Large intestine (tissue), 12 donors: ENCODE measurements at places on chromosomes 3 and 15.

DNA sequence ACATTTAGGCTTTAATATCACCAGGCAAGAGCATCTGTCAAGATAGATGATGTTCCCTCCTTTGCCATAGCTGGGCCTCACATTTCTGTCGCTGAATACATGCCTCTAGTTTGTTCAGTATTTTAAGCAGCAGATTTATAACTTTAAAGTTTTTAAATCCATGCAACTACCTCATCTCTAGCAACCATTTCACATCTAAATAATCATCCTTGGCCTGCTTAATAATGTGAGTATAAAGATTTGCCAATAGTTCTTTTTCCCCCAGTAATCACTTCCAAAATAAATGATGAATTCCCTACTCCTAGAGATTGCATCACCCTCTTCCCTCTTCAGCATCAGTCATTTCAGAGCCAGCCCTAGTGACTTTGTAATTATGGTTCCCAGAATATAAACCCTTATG lies 36.2 kb upstream of the FILIP1L start:
- DNase-seq, result no peak

DNA sequence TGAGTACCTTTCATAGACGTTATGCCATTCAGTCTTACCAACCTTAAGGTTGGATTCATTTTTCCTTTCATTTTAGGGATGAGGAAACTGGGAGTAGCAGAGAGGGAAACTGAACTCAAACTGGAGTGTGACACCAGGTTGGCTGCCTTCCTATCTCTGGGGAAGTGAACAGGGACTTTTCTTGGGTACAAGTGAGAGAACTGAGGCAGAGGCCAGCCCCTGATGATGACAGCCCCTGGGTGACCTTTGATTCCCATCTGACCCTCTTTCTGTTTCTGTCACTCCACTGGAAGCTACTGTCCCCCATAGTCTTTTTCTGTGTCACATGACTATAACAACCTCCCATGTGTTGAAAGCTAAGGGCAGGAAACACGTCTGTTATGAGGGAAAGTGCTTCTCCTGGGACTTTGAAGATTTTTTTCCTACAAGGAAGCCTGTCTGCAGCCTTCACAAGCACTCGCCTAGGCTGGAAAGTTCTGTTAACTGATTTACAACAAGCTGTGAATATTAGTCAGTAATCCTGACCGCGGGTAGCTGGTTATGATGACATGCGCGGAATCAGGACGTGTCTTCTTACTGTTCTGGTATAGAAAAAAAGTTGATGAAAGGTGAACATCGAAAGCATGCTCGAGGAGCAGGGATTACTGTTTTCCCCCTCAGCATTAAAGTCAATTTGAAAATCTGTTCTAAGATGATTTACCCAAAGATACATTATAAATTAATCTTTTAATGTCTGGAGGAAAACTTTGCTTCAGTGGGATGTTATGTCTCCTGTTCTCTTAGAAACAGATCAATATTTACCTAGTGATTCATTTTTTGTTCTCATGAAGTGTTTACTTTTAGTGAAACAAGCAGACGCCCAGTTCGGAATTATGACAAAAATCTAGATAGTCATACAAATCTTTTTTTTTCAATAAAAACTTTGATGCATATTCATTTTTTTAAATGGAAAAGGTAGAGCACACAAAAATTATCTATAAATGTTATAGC lies 31.5 kb downstream of the ABHD2 start:
- peak; percentile 69 for DNase-seq

DNA sequence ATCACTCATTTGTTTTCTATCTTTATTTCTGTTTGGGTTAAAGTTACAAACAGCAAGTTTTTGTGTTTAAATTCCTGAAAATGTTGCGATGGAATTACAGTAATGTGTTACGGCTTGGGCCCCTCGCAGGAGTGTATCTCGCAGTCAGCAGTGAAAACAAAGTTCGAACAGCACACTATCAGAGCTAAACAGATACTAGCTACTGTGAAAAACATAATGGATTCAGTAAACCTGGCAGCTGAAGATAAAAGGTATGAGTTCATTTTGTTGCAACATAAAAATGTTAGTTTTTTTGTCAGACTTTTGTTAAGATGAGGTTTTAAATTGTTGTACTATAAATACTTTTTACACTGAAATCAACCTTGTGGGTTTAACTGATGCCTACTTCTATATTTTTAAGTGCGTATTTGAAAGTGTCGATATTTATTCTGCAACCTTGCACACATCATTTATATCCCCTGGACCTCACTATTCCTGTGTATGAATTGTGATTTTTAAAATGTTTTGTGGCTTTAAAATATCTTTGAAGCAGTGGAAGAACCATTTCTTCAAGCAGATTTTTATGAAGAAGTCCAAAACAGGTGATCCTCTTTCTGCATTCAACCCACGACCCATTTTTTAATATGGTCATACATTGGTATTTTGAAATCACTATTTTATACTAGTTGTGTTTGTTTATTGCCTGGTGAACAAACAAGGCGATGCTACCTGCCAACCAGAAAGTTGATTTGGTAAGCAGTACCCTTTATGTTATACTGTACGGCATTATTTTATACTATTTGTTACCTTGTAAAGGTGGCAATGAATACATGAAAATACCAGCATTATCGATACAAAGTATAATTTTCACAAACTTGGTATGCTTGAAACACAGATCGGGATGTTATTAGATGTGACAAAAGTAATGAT lies 27.8 kb downstream of the MFN1 start:
- no peak for DNase-seq

- no peak for DNase-seq
These were observed 103.3 kb downstream of the IL1RAP start for GRCh38 chr3:190617185-190617584.

GRCh38 chr15:81766829-81767475 lies 278.9 kb downstream of the MEX3B start:
- no peak for DNase-seq

DNA sequence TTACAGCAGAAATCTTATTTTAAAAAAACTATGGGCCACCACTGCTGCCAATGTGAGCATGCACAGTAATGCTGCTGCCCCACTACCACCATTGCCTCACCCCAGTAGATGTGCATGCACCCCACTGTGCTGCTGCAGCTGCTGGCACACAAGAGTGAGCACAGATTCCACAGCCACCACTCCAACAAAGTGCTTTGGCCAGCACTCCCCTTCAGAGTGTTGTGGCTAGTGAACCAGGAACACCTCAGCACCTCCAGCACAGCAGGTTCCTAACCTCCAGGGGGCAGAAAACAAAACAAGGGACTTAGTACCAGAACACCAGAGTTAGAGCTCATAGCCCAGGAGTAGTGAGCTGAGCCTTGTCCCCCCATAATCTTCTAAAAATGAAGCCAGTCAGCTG lies 629.6 kb downstream of the PYDC2 start:
- DNase-seq, result no peak

GRCh38 chr3:16841904-16842271 lies 42.9 kb upstream of the PLCL2 start:
- DNase-seq, result no peak

DNA sequence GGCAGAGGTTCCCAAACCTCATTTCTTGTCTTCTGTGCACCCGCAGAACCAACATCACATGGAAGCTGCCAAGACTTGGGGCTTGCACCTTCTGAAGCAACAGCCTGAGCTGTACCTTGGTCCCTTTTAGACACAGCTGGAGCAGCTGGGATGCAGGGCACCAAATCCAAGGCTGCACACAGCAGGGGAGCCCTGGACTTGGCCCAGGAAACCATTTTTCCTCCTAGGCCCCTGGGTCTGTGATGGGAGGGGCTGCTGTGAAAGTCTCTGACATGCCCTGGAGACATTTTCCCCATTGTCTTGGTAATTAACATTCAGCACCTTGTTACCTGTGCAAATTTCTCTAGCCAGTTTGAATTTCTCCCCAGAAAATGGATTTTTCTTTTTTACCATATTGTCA lies 33.6 kb upstream of the TMEM45A start:
- DNase-seq, result no peak

DNA sequence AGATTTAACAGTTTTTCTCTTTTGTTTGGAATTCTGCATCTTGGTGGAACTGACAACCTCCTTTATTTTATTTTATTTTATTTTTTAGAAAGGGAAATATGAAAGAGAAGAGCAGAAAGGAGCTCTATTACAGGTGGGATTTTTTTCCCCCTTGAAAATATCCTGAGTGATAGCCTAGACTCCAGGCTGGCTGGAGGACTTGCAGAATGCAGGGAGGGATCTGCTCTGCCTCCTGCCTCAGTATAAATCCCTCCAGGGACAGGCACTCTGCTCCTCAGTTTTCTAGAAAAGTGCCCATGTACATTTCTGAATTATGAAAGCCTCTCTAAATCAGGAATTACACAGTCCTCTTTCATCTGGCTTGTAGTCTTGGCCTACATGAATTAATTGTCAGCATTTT lies 173.7 kb downstream of the TMEM108 start:
- no peak for DNase-seq

- DNase-seq, result no peak
These were observed 577.8 kb downstream of the PYDC2 start for GRCh38 chr3:192038726-192039125.

DNA sequence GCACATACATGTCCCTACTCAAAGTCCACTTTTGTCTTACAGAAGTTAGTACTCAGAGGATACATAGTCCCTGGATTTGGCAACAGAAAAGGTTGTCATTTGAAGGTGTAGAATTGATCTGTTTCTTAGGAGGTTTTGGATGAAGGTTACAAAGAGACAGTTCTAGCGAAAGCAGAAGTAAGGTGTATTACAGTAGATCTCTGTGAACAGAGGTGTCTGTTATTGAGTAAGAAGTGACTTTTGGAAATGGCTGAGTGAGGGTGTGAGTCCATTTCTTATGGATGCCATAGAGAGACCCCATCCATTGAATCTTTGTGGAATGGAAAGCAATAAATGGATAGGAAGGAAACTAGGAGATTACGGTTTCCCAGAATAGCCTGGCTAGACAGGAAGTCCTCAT lies 5.6 kb downstream of the ZNF662 start:
- DNase-seq, result no peak

- DNase-seq, result no peak
These were observed 71.3 kb downstream of the CNTN6 start for GRCh38 chr3:1164101-1164500.

DNA sequence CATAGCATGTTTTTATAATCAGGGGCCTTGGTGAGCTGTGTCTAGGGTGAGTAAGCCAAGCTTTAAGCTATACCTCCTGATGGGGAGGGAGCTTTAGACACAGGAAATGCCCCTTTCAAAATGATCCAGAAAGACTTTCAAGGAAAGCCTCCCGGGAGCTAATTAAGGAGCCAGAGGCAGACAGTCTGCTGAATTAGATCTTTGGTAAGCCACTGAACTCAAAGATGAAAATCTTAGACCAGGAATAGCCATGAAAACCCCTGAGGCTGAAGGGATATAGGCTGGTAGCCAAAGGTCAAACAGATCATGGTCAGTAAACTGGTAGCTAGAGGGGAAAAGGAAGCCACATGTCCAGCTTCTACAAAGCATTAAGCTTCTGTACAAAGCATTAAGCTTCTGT lies 42.7 kb upstream of the GAP43 start:
- DNase-seq, result no peak

DNA sequence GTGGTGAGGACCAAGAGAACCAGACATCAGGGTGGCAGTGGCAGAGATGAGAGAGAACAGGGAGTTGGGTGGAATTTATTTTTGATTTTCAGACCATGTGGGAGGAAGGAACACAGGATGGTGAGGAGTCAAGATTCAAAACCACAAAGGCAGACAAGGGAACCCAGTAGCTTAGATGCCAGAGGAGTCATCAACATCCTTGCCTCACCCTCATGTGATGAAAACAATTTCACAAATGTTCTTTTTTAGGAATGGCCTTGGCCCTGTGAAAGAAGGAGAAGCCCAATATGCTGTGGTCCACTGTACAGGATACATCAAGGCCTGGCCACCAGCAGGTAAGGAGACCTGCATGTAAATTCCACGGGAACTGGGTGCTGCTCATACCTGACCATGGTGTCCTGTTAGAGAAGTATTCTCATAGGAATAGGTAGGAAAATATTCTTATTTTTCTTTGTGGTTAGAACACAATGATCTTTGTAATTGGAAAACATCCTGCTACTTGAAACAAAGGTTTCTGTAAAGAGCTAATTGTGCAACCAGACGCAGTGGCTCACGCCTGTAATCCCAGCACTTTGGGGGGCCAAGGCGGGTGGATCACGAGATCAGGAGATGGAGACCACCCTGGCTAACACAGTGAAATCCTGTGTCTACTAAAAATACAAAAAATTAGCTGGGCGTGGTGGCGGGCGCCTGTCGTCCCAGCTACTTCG lies 110.0 kb downstream of the ARNT2 start:
- no peak for DNase-seq

GRCh38 chr15:62545467-62546227 lies 380.6 kb upstream of the C2CD4B start:
- no peak for DNase-seq

GRCh38 chr3:182370949-182371348 lies 422.4 kb upstream of the ATP11B start:
- DNase-seq, result no peak

- no peak for DNase-seq
These were observed 4.1 kb downstream of the ZNF717 start for GRCh38 chr3:75781079-75781745.

DNA sequence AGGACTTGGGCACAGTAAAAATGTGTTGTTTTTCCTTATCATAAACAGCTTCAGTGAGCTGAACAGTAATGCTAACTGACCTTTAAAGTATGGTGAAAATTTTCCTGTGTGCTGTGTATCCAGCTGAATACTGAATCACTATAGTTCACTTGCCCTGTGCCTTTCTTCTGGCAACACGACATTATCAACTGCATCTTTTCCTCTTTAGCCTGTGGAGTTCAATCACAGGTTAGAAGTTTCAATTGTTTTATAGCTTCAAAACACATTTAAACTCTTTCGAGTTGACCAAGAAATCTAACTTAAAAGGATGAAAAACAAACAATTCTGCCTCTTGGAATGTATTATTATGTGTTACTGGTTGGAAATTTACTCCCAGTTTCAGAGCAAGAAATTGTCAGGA lies 1120.7 kb upstream of the ALCAM start:
- no peak for DNase-seq

DNA sequence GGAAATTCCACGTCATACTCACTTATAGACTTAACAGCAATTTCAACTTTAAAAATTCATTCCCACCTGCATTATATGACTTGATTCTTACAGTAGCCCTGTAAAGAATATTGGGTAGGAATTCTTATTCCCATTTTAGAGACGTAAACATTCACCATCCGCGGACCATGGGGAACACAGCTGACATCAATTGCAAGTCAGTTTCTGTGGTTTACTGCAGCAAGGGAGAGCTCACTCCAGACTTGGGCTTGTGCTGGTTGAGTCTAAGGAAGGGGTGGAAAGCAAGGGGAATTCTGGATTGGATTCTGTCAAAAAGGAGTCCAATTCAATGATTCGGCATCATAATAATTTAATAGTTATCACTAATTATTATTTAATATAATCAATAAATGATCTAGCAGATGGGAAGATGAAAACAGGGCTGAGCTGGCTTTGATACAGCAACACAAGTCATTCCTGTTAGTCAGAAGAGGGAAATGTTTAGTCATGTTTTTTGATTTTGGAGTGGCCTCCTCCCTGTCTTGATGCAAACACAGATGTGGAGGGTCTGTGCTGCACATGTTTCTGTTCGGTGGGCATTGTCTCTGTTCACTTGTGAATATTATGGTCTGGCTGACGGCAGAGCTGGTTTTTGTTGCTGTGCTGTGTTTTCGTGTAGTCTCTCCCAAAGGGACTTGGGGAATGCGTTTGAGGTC lies 9.7 kb downstream of the LIPC start:
- no peak for DNase-seq
